ENCODE measurements at places on chromosomes 1 and 21. TPM values are rescaled to one million over a fixed set of nuclear protein-coding genes. Genes with fewer than 3 reads are reported as not detected.

- no peak for DNase-seq
Measured at GRCh38 chr1:180246579-180246978, 16.5 kb downstream of the LHX4 start.

- no peak for DNase-seq
Measured at GRCh38 chr1:54569339-54569738, 21.3 kb downstream of the ACOT11 start.

- DNase-seq, result no peak
Measured at GRCh38 chr1:9326596-9326995, 33.9 kb downstream of the SPSB1 start.

DNA sequence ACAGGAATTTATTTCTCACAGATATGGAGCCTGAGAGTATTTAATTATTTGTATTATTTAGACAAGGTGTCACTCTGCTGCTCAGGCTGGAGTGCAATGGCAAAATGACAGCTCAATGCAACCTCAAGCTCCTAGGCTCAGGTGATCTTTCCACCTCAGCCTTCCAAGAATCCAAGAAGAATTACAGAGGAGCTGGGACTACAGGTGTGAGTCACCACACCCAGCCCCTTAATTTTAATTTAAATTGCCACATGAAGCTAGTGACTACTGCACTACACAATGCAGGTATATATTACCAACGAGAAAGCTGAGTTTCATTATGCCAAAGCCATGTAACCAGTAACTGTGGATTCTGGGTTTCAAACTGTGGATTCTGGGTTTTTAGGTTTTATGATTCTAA, 2.1 kb downstream of the KHDC4 start:
- DNase-seq, result no peak

GRCh38 chr1:8398677-8399076, 80.8 kb downstream of the SLC45A1 start:
- DNase-seq, result no peak

GRCh38 chr1:83846138-83846537, 152.8 kb downstream of the TTLL7 start:
- no peak for DNase-seq

- no peak for DNase-seq
Measured at GRCh38 chr1:208103597-208104513, 140.3 kb downstream of the PLXNA2 start.

GRCh38 chr1:212595787-212596714, 12.5 kb upstream of the ATF3 start:
- DNase-seq, result no peak

GRCh38 chr1:43711049-43711448, 3.7 kb downstream of the ST3GAL3 start:
- no peak for DNase-seq

GRCh38 chr1:217453816-217454215, 177.1 kb downstream of the GPATCH2 start:
- DNase-seq, result no peak

- DNase-seq, result no peak
Measured at GRCh38 chr1:109529881-109530456, 9.7 kb upstream of the GPR61 start.

DNA sequence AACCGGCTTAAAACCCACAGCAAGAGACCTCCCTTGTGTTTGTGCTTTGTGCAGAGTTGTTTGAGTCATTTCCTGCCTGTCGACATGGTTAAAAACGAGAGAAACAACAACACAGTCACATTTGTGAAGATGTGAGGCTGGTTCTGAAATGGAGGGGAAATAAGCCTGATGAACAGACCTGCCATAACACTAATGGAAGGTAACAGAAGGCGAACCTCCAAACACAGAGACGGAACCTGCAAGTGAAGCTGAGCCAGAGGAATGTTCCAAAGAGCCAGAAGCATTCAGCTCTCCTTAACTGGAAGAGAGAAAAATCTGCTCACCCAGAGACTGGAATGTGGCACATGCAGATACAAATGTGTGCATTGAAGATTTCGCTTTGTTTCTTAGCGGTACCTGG, 53.2 kb upstream of the RAVER2 start:
- no peak for DNase-seq

GRCh38 chr1:108100148-108100547, 100.0 kb downstream of the SLC25A24 start:
- no peak for DNase-seq

DNA sequence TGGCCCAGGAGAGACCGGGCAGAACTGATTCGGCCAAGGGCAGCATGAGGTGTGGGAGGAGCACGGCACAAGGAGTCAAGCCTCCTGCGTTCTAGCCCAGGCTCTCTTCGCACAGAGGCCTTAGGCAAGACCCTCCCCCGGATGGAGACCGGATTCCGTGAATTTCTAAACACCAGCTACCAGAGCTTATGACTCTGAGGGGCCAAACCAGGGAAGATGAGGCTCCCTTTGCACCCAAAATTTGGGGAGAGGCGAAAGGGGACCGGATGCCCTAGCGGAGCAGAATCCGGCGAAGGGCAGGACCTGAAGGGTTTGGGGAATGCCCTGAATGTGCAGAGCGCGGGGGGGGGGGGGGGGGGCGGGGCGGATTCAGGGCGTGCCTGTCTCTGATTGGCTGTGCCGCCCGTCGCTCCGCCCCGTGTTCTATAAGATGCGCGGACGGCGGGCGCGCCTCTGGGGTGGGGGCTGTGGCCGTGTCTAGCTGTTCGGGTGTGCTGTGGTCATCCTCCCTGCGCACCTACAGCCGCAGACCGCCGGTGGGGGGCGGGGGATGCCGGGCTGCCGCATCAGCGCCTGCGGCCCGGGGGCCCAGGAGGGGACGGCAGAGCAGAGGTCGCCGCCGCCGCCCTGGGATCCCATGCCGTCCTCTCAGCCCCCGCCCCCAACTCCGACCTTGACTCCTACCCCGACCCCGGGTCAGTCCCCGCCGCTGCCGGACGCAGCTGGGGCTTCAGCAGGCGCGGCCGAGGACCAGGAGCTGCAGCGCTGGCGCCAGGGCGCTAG, at the start of gene TRNP1:
Gene TRNP1, plus strand, starts transcription at position 456 of the 783 bp plus-strand sequence. Its CDS starts 95 bp downstream, at position 551.
- DNase-seq, result peak; percentile 69

- no peak for DNase-seq
Measured at GRCh38 chr1:241842565-241842964, 5.4 kb upstream of the EXO1 start.

DNA sequence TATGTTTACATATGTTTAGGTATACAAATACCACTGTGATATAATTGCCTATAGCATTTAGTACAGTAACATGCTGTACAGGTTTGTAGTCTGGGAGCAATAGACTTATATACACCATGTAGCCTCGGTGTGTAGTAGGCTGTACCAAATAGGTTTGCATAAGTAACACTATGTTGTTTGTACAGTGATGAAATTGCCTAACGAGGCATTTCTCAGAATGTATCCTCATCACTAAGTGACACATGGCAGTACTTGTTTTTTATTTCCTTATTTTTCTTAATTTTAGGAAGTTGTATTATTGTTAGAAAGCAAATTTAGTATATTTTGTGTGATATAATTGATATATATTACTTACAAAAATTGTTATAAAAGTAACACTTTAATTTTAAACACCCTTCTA, 840.9 kb downstream of the LTN1 start:
- DNase-seq, result no peak

GRCh38 chr1:113981962-113982931, 3.0 kb downstream of the OLFML3 start:
- DNase-seq, result no peak

DNA sequence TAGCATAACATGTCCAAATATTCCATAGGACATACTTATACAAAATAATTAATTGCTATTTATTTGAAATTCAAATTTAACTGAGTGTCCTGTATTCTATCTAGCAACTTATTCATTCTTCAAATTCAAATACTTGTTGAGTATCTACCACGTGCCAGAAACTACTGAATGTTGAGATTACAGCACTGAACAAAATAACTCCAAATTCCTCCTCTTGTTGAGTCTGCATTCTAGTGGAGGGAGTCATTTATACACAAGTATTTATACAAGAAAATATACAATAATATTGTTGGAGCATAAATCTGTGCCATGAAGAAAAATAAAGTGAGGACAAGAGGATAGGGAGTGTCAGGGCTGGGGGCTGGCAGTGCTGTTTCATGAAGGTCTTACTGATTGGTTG, 43.7 kb upstream of the CDC42BPA start:
- no peak for DNase-seq

GRCh38 chr1:56548571-56548970, 30.8 kb downstream of the PLPP3 start:
- DNase-seq, result no peak

GRCh38 chr1:77978969-77979876, at the start of gene FUBP1:
Gene FUBP1 (minus strand): TSS chr1:77979072. CDS start chr1:77979004, 68 bp downstream.
- DNase-seq, result peak; percentile 81

- DNase-seq, result peak; percentile 41
Measured at GRCh38 chr1:163174524-163175437, 27.9 kb downstream of the RGS5 start.

DNA sequence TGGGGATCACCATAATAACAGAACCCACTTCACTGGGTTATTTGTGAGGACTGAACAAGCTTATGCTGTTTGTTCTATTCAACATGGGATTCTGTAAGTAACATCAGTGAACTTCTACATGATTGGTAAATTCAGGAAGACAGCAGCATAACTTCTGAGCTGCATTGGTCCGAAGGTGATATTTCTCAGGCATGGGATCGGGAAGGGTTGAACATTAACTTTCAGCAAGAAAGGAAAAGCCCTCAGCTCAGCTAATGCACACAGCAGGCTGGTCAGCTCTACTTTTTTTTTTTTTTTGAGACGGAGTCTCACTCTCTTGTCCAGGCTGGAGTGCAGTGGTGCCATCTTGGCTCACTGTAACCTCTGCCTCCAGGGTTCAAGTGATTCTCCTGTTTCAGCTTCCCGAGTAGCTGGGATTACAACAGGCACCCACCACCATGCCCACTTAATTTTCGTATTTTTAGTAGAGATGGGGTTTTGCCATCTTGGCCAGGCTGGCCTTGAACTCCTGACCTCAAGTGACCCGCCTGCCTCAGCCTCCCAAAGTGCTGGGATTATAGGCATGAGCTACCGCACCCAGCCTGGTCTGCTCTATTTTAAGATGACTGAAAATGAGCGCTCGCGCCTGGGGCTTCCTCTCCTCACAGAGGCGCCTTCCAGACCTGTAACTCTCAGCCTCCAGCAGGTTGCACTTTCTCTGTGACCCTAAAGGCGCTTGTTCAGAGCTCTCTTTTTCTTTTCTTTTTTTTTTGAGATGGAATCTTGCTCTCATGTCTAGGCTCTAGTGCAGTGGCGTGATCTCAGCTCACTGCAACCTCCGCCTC, 42.2 kb downstream of the ECE1 start:
- DNase-seq, result no peak

DNA sequence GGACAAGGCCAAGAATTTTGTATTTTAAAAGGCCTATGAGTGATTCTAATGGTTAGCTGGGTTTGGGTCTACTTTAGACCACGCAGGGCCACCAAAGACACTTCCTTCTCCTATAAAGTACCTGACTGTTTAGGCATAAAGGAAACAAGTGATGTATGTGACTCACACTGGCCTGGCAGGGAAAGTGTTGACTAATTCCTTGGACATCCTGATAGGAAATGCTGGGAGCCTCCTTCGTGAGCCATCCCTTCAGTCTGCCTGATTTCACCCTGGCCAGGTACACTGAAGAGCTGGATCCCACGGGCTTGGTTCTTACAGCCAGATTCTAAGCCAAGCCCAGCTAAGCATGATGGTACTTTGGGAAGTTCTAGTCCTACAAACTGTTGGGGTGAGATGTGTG, 100.5 kb upstream of the HMGB4 start:
- DNase-seq, result no peak

GRCh38 chr1:10588640-10589039, 113.9 kb downstream of the PEX14 start:
- no peak for DNase-seq

- no peak for DNase-seq
Measured at GRCh38 chr1:44292651-44293050, 62.4 kb downstream of the ERI3 start.

- no peak for DNase-seq
Measured at GRCh38 chr1:211503542-211503941, 11.6 kb upstream of the RD3 start.

DNA sequence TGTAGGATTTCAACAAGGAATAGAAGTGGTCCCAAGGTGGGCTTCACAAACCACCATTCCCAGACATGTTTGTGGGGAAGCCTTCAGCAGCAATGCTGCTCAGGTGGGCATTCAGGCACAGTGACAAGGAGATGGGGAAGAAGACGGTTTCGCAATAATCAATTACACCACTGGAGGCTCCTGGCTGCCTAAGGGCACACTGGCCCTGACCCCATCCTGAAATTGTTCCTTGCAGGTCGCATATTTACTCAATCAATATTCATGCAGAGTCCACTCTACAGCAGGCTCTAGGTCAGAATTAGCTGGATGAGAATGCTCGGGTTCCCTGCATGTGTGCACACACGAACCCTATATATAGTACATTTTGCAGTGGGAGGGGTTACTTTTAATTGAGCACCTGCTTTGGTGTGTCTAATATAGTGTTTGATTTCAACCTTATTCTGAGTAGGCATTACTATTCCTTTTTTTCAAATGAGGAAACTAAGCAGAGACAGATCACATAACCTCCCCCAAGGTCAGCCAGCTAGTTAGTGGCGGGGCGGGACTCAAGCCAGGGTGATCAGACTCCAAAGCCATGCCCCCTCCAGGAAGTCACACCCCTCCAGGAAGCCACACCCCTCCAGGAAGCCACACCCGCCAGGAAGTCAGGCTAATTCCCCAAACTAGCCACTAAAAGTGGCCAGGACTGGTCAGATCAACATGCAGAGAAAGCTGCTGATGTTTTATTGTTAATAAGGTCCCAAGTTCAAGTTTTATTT, 106.5 kb downstream of the HLCS start:
- no peak for DNase-seq

DNA sequence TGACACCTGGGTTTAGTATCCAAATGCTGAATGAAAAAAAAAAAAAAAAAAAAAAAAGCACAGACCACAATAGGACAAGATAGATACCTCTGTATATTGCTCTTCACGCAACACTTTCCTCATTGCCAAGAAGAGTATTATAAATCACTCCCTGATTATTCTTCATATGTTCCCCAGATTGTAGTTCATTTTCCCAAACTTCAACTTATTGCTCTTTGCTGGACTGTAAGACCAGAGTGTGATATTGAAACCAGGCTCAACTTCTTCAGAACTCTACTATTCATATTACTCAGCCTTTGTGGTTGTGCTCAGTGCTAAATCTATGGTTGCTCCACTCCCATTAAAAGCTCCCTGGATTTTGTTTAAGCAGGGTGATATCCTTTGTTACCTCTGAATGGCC, 180.4 kb downstream of the NTMT2 start:
- no peak for DNase-seq

Gene MROH9
- not detected for total RNA-seq

Gene RHBG
- total RNA-seq, result not detected

Gene GPR153
- 25.3 TPM for total RNA-seq

Gene OR2L8
- 2.8 TPM for total RNA-seq

Gene NES
- total RNA-seq, result 24.0 TPM

Gene EYA3
- total RNA-seq, result 9.2 TPM

Gene RGS5
- total RNA-seq, result 15.8 TPM

Gene BGLAP
- total RNA-seq, result not detected

Gene ETNK2
- 28.1 TPM for total RNA-seq

Gene GBP6
- total RNA-seq, result 0.47 TPM

Gene TRPM2
- 1.2 TPM for total RNA-seq

Gene SPATA1
- total RNA-seq, result 1.9 TPM

Gene SLAMF6
- total RNA-seq, result not detected

Data from occipital lobe (tissue), 3 donors.